ENCODE measurements at places on chromosomes 5 and 9. TPM values are rescaled to one million over a fixed set of nuclear protein-coding genes. Genes with fewer than 3 reads are reported as not detected.

Gene SCAI
- total RNA-seq, result 9.1 TPM

Gene EGFLAM
- total RNA-seq, result 3.0 TPM

Gene PFN3
- not detected for total RNA-seq

Gene ANXA2R
- 3.9 TPM for total RNA-seq

Gene DTWD2
- total RNA-seq, result 10.8 TPM

Gene KCNMB1
- under 0.01 TPM for total RNA-seq

Gene HRH2
- total RNA-seq, result not detected

Gene DYNC2I2
- 59.9 TPM for total RNA-seq

Gene CDX1
- total RNA-seq, result under 0.01 TPM

Gene TMEM252
- not detected for total RNA-seq

Gene DIRAS2
- total RNA-seq, result 1.3 TPM

Gene RMRP
- 163,599 TPM for total RNA-seq

Gene SPINK1
- total RNA-seq, result 0.32 TPM

Gene FAT2
- total RNA-seq, result not detected

Gene JAKMIP2
- 3.2 TPM for total RNA-seq

Gene SSBP2
- 15.5 TPM for total RNA-seq

Gene DAB2
- 332 TPM for total RNA-seq

Gene BSPRY
- total RNA-seq, result not detected

Gene SPATA31C1
- not detected for total RNA-seq

Gene ZMYND19
- total RNA-seq, result 18.0 TPM

Gene CTSL
- total RNA-seq, result 163 TPM

Gene CTNND2
- total RNA-seq, result not detected

Gene ANKRD31
- total RNA-seq, result under 0.01 TPM

Gene ACSL6
- not detected for total RNA-seq

Gene PRSS3
- total RNA-seq, result 3.9 TPM

Gene ACTBL2
- total RNA-seq, result 0.97 TPM

Gene ROPN1L
- 0.32 TPM for total RNA-seq

Gene CDH9
- not detected for total RNA-seq

Gene RRAGA
- 55.3 TPM for total RNA-seq

Gene LECT2
- not detected for total RNA-seq

Gene ZDHHC11
- 0.64 TPM for total RNA-seq

Gene TEX48
- not detected for total RNA-seq

Gene ABHD17B
- total RNA-seq, result 24.5 TPM

Gene MED10
- 9.3 TPM for total RNA-seq

Gene WNT8A
- total RNA-seq, result not detected

Gene PLPP1
- 97.6 TPM for total RNA-seq

Gene BARHL1
- not detected for total RNA-seq

Gene HDAC3
- total RNA-seq, result 53.5 TPM

Gene TNFSF8
- not detected for total RNA-seq

Gene ARID3C
- not detected for total RNA-seq

Gene MED7
- 9.0 TPM for total RNA-seq
